ENCODE measurements at places on chromosomes 12 and 14. TPM values are rescaled to one million over a fixed set of nuclear protein-coding genes. Genes with fewer than 3 reads are reported as not detected.

GRCh38 chr14:103739466-103739792, 23.8 kb downstream of the ZFYVE21 start:
- ATAC-seq, result no peak

- no peak for ATAC-seq
Observed at GRCh38 chr14:94054936-94055335, 26.1 kb downstream of the DDX24 start.

- ATAC-seq, result peak; percentile 29
Observed at GRCh38 chr14:104689881-104690711, 678 bp downstream of the INF2 start.

DNA sequence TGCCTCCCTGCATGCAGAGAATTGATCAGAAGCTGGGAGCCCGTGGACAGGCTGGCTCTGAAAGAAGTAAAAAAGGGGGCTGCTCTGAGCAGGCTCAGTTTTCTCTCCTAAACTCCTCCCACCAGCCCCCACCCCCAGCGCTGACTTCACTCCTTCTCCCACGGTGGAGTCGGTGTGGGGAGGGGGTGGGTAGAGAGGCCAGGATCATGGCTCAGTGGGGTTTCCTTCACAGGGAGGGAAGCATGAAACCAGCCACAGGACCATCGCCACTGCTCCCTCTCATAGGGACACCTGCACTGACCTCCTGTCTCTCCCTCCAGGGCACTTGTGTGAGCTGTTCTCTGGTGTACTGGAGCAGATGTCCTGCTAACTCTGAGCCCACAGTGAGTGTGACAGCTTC, 78.9 kb downstream of the STAB2 start:
- ATAC-seq, result no peak

DNA sequence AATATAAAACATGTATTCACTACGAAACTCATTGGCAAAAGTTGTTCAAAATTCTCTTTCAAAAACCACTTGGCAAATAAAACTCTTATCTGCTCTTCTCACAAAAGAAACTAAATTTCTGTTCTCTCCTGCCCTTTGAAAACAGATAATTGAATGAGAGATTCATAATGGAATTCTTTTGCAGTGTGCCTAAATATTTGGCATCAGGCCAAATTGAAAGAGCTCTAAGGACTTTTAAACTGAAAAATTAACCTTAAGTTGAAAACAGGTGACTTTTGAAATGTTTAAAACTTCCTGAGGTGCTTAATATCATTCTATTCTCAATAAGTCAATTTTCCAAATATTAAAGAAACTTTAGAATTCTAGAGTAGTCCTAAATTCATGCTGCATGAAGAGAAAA, 136.4 kb downstream of the FSCB start:
- ATAC-seq, result no peak

- ATAC-seq, result peak; percentile 91
Observed at GRCh38 chr12:101459642-101460346, 15.3 kb upstream of the SPIC start.

GRCh38 chr12:113440947-113441782, 19.0 kb downstream of the SDSL start:
- no peak for ATAC-seq

GRCh38 chr14:25049568-25050268, at the start of gene STXBP6:
Gene STXBP6, minus strand, starts transcription at chr14:25050147. Its CDS starts 75,329 bp downstream, at chr14:24974818.
- peak; percentile 88 for ATAC-seq

GRCh38 chr14:59185676-59186075, 2.8 kb upstream of the DAAM1 start:
- ATAC-seq, result no peak

- no peak for ATAC-seq
Observed at GRCh38 chr12:44711736-44712135, 164.4 kb downstream of the NELL2 start.

DNA sequence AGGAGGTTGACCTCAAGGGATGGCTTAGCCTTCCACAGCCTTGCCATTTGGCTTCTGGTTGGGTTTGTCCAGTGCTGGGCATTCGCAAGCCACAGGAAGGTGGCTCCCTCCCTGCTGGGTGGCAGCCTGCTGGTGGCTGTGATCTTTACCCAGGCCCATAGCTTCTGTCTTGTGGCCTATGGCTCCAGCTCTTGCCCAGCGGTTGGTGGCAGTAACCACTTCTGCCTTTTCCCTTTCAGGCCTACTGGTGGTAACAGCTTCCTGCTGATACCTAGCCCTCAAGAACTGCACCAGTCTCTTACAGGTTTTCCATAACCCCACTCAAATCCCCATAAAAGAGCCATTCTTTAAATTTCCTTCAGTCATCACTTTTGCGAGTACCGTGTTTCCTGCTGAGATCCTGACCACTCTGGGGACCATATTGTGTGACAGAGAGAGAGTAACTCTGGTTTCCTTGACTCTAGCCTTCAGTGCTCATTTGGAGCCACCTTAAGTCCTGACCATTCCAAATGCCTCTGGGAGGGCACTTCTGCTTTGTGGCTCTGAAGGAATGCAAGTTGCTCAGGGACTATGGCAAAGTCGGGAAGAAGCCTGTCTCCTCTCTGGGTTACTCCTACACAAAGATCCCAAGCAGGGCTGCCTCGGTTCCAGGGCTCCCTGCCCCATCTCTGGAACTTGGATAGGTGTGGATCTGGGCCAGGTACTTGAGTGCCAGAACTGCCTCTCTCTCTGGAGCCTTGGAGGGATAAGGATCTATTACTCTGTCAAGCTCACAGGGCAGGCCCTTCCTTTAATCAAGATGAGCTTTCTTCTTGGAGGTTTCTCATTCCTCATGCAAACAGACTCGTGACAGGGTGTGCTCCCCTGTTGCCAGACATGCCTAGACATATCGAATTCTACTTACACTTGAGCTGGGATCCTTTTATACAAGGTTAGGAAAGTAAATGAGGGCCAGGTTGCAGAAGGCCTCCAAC, 2.9 kb upstream of the NYNRIN start:
- no peak for ATAC-seq

DNA sequence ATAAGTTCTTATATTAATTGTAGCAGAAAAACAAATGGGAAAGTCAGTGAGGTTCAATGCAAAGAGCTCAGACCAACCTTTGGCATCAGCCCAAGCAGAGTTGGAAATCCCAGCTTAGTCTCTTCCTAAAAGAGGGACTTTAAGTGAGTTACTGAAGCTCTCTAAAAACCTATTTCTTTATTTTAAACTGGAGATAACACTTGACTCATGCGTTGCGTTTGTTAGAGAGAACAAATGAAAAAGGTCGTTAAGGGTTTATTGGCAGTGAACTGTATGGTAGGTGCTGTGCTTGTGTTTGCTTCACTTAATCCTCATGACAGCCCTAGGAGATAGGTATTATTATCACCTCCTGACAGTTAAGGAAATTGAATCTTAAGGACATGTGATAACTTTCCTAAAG, 396.5 kb downstream of the RAD51B start:
- ATAC-seq, result no peak

DNA sequence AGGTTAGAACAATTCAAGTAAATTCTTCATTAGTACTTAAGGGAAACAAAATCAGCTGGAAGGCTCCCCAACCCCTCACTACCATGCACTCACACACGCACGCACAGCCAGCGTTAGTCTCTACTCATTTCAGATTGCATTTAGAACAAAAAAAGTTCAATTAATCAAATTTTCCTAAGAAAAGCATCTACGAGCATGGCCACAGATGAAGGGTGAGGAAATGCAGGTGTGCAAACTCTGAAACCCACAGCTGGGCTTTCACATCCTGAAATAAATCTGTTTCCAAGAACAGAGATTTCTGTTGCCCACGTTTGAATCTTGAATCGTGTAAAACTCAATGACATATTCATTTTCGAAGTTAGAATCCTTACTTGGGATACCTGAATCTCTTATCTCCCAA, 62.6 kb downstream of the SEL1L start:
- ATAC-seq, result no peak

GRCh38 chr12:45130881-45131281, 80.0 kb upstream of the DBX2 start:
- peak; percentile 34 for ATAC-seq

DNA sequence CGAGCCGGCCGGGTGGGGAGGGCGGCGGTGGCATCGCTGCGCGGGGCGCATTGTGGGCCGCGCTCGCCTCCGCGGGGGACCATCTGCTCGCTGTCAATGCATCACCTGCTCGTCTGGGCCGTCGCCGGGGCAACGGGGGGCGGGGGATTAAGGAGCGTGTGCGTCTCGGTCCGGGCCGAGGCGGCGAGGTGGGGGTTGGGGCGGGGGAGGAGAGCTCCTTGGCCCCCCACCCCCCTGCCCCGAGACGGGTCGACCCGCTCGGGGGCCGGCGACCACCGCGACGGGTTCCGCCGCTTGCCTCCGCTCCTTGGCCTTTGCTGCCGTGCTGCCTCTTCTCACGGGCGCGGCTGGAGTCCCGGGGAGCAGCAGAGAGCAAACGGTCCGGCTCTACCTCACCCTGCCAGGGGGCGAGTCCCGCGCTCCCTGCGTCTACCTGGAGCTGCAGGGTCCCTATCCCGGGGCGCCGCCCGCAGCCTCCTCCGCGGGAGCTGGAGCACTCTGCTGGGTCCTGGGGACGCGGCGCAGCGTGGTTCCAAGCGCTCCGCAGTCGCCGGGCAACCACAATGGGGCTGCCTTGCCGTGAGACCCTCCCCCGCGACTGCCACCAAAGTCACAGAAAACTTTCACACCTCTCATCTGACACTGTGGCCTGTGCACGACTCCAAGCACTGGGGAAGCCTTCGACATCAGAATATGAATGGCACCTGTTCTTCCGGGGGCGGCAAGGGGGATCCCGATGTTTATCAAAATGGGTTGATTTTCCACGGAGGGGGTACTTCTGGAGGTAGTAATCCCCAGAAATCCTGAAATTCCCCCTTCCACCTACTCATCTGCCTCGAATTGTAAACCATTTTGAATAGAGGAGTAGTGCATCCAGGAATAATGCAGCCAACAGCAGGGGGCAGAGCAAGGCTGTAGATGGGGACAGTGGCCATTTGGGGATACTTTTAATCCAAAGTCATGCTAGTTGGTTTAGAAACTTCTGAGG, at the start of gene C12orf42:
Gene C12orf42 (minus strand): TSS at position 500 of the 988 bp plus-strand sequence. CDS start 17,542 bp downstream, outside the sequence.
- no peak for ATAC-seq

DNA sequence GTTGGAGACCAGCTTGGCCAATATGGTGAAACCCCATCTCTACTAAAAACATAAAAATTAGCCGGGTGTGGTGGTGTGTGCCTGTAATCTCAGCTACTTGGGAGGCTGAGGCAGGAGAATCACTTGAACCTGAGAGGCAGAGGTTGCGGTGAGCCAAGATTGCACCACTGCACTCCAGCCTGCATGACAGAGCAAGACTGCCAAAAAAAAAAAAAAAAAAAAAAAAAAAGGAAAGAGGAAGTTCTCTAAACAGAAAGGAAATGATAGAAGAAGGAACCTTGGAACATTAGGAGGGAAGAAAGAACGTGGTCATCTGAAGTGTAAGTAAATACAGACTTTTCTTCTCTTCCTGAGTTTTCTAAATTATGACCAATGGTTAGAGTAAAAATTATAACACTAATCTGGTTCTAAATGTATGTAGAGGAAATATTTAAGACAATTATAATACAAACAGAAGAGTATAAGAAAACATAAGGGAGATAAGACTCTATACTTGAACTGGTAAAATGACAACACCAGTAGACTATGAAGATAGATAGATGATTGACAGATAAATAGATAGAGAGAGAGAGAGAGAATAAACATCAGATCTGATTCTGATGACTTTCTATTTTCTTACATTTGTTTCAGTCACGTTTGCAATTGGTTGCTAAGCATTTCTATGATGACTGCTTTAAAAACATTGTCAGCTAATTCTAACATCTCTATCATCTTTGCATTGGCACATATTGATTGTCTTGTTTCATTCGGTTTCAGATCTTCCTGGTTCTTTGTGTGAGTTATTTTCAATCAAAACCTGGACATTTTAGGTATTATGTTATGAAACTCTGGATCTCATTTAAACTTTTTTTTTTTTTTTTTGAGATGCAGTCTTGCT, 12.9 kb upstream of the CORO1C start:
- no peak for ATAC-seq

DNA sequence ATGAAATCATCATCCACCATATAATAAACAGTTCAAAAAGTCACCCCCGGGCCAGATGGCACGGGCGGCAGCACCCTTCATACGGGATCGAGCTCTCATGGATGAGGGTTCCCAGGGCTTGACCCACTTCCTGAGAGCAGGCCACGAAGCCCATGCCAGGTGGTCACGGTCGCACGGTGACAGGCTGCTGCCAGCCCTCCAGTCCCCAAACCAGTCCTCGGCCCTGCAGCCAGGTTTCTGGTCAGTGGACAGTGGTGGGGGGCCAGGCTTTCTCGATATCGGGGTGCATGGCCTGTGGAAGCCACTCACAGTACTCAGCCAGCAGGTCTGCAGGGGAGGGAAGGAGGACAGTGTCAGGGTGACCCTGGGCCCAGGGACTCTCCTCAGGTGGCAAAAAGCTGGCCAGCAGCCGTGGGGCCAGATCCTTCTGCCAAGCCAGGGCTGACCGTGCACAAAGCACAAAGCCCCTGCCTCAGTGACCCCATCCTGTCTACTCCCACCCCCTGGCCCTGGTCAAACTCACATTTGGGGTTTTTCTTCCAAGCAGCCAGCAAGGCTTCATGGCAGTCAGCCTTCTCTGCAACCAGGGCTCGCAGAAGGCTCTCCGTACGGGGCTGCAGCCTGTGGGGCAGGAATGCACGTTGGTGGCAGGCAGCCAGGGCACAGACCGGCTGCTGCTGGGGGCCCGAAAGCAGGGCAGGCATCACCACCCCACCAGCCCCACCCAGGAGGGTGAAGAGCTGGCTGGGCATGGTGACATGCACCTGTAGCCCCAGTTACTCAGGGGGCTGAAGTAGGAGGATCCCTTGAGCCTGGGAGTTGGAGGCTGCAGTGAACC, 33.3 kb upstream of the UBC start:
- ATAC-seq, result no peak

DNA sequence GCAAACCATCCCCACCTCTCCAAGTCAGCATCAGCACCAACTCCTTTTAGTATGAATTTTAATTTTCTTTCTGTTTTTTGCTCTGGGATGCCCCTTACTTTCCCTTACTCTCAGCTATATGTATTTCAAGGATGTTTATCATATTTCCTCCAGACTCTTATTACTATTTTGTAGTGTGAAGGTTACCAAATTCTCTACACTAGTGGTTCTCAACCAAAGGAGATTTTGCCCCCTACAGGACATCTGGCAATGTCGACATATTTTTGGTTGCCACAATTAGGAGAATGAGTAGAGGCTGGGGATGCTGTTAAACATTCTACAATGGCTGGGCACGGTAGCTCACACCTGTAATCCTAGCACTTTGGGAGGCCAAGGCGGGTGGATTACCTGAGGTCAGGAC, 29.1 kb upstream of the SOS2 start:
- no peak for ATAC-seq

Gene CINP
- 26.3 TPM for total RNA-seq

Gene ANGEL1
- 15.1 TPM for total RNA-seq

Gene BEGAIN
- 4.2 TPM for total RNA-seq
